NCI-H2081 treated with DMSO at 0.1 percent for 48 hours (cell line): ENCODE measurements at places on chromosomes 6 and 20.

GRCh38 chr6:30768634-30769087 lies 24.3 kb upstream of the IER3 start:
- no peak for DNase-seq

GRCh38 chr20:46358346-46359058 lies 47.9 kb downstream of the ELMO2 start:
- no peak for DNase-seq

GRCh38 chr6:166626177-166627032 lies 646 bp downstream of the RPS6KA2 start:
- DNase-seq: no peak

DNA sequence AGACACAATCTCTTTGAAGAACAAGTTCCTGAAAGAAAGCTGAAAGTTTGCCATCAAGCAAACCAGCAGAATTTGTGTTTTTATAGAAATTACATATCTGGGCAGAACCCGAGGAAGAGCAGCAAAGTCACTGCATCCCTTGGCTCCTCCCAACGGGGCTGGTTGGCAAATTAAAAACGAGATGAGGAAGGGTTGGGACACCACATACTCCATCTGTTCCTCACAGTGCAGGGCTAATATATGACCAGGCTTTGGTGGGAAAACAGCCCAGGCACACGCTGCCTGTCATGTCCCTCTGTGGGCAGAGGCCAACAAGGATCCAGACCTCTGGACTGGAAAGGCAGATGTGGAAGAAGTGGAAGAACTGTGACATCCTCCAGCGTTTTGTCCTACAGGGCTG lies 607.3 kb downstream of the CDH26 start:
- DNase-seq: no peak

DNA sequence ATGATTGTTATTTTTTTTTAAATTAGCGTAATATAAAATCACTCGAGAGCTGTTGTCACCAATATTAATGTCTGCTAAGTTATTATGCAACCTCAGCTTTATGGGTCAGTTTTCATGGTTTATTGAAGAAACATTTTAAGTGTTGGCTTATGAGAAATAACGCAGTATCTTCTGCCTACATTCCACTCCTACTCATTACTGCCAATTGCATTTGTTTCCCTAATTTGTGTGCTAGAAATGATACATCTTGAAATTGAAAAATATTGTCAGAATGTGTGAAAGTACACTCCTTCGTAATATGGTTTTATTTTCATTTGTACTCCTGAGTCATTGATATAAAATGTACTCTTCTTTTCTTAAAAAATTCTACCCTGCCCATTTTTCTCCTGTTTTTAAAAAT lies 333.3 kb upstream of the HSF2 start:
- no peak for DNase-seq

GRCh38 chr6:24923885-24924401 lies 11.8 kb downstream of the RIPOR2 start:
- no peak for DNase-seq

GRCh38 chr6:44708208-44708607 lies 320.7 kb downstream of the CDC5L start:
- no peak for DNase-seq

DNA sequence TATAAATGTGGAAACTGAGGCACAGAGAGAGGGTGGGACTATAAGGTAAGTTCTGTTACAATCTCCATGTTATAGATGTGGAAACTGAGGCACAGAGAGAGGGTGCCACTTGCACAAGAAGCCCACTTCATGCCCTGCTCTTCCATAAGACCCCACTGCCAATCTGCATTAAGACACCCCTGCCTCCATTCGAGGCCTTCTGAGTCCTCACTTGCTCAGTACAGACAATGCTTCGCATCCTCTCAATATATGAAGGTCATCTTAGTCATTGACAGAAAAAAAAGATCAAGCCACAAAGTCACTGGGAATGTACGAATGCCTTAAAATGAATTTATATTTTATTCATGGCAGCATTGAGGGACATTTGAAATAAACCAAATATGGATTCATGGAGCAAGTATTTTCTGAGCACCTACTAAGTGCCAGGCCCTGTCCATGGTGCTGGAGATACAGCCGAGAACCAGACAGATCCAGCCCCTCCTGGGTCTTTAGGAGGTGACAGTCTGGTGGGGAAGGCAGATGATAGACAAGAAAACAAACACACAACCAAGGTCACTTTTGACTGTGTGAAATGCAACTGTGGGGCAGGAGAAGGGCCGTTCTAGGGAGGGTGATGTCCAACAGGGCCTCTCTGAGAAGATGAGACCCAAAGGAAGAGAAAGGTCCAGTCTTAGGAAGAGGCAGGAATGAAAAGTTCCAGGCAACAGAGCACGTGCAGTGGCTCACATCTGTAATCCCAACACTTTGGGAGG lies 92.5 kb upstream of the PTPN1 start:
- no peak for DNase-seq

- DNase-seq: no peak
Measured at GRCh38 chr6:3542032-3542640, 85.3 kb upstream of the SLC22A23 start.

DNA sequence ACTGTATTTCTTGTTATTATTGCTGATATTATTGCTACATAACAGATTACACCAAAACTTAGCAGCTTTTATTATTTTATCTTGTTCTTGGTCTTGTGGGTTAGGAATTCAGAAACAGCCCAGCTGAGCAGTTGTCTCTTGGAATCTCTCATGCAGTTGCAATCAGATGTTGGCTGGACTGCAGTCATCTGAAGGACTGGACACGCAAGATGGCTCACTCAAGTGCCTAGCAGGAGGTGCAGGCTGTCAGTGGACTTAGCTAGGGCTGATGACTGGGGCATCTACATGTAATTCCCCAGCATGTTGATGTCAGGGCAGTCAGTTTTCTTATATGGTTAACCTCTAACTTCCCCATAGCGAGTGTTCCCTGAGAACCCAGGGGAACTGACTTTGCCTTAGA lies 128.6 kb upstream of the PLCB4 start:
- DNase-seq: no peak

DNA sequence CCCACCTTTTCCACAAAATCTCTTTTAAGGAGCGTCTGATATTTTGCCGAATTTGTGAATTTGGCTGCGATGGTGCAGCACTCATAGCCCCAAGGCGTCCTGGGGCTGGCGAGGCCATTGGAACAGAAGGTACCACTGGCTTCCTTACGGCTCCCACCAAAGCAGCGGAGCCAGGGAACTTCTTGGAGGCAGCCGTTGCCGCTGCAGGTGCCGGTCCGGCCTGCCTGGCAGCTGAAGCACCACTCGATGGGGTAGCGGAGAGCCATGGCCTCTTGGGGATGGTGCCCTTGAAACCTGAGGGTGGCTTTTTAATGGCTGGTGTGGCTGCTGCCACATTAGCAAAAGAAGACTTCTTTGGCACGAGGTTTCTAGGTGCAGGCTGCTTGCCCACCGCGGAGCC lies 29.8 kb downstream of the DIDO1 start:
- DNase-seq: no peak

DNA sequence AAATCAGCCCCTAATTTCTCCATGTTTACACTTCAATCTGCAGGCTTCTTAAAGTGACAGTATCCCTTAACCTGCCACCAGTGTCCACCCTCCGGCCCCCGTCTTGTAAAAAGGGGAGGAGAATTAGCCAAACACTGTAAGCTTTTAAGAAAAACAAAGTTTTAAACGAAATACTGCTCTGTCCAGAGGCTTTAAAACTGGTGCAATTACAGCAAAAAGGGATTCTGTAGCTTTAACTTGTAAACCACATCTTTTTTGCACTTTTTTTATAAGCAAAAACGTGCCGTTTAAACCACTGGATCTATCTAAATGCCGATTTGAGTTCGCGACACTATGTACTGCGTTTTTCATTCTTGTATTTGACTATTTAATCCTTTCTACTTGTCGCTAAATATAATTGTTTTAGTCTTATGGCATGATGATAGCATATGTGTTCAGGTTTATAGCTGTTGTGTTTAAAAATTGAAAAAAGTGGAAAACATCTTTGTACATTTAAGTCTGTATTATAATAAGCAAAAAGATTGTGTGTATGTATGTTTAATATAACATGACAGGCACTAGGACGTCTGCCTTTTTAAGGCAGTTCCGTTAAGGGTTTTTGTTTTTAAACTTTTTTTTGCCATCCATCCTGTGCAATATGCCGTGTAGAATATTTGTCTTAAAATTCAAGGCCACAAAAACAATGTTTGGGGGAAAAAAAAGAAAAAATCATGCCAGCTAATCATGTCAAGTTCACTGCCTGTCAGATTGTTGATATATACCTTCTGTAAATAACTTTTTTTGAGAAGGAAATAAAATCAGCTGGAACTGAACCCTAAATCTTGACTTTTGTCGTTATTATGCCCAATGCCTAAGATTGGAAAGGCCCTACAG lies 4.5 kb downstream of the SOX4 start:
- no peak for DNase-seq

DNA sequence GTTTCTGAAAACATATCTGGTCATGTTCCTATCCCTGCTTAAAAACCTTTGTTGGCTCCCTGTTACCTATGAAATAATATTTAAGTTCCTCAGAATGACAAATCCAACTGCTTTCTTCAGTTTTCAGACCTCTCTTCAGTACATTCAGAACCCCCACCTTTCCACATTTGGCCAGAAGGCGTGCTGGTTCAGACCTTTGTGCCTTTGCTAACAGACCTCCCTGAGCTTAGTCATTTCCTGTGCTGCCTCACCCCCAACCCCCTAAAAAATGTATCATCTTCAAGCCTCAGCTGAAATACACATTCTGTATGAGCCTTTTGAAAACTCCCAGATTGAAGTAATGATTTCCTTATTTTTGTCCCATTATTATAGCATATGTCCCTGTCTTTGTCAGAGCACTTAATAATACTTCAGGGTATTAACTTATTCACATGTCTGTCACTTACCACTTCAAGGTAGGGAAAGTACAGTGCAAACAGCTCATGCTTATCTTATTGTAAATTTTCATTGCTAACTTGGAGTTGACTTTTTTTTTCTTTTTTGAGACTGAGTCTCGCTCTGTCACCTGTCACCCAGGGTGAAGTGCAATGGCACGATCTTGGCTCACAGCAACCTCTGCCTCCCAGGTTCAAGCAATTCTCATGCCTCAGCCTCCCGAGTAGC lies 19.7 kb downstream of the FAM217A start:
- no peak for DNase-seq

GRCh38 chr20:15875446-15875845 lies 697.8 kb downstream of the KIF16B start:
- no peak for DNase-seq

- no peak for DNase-seq
Measured at GRCh38 chr6:143253586-143253985, 192.9 kb downstream of the AIG1 start.

DNA sequence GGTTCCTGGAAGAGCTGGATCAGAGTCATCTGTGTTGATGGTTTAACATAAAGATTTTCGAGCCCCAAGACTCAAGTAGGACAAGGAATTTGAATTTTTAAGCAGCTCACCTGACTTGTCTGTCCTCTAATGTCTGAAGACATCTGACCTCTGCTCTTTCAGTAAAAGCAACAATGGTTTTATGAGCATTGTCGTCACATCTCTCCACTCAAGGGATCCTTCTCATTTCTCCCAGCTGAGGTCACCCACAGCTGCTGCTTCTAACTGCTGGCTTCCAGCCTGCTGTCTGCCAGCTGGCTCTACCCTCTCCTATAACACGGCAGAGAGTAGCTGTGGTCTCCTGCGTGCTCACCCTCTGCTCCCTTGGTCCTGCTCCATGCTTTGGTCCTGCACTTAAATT lies 24.7 kb upstream of the HDAC2 start:
- DNase-seq: no peak

GRCh38 chr6:154236646-154237301 lies 119.8 kb downstream of the IPCEF1 start:
- no peak for DNase-seq

- no peak for DNase-seq
Measured at GRCh38 chr6:122651031-122651430, 40.8 kb downstream of the PKIB start.

- no peak for DNase-seq
Measured at GRCh38 chr6:152142105-152142504, 334.6 kb downstream of the ESR1 start.

- DNase-seq: no peak
Measured at GRCh38 chr20:56860413-56860812, 231.3 kb downstream of the TFAP2C start.

- DNase-seq: no peak
Measured at GRCh38 chr6:36703982-36704381, 6.4 kb downstream of the RAB44 start.

- DNase-seq: no peak
Measured at GRCh38 chr6:142550310-142551063, 248.7 kb downstream of the ADGRG6 start.

DNA sequence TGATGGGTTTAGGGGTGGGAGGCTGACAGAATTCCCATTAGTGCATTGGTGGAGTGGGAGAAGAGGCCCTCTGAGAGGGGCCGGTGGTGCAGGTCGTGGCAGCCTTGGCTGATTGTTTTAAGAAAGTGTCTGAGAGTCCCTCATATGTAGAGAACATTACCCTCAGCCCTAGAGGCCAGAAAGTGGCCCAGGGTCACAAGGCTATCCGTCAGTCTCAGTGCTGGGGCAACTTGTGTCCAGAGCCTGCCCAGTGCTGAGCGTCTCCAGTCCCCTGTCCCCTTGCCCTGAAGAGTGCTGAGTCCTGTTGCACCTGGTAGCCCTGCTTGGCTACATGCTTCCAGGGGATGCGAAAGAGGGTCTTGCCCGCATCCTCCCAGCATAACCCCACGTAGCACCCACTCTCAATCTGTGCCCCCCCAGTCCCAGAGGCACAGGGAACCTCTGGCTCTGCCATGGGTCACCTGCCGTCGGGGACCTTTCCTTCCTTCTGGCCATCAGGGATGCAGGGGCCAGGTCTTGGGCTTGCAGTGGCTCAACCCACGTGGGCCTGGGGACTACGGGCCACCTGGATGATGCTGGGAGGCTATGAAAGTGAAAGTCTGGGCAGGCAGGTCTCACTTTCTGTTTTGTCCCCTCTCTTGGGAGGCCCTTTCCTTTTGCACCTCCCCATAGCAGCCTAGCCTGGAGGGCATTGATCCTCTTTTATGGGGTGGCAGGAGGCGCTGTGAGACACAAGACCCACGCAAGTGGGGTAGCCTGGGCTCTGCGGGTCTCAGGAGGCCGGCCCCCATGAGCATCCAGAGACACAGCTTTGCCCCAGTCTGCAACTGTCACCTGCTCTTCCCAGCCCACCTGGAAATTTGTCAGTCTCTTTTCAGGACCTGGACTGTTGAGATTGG lies 12.2 kb downstream of the DUSP15 start:
- no peak for DNase-seq

DNA sequence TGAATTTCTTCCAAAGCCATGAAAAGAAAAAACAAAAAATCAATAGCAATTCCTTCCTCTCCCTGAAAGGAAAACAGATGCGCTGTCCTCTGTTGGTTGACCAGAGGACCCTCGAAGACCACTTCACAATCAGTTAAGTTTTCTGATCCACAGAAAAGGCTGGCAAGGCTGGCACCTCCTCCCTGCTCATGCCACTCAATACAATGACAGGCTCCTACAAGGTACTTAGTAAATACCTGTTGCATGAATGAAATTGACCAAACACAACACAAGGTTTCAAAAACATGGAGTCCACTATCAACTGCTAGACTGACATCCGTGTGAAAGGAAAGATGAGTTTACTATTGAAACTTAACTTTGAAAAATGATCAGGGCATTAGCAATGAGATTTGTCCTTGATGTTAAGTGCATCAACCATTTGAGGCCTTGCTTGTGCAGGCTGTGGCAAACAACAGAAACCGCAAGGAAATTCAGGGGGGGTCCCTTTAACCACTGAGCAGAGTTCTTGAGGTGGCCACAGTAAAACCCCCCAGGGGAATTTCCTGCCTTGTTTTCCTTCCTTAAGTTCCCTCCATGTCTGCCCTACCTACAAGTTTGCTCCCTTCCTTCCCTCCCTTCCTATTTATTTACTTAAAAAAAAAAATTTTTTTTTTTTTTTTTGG lies 27.9 kb upstream of the RTF2 start:
- no peak for DNase-seq

GRCh38 chr6:52209770-52210169 lies 23.6 kb downstream of the IL17A start:
- no peak for DNase-seq
